ENCODE measurements at places on chromosomes 7 and 10.

DNA sequence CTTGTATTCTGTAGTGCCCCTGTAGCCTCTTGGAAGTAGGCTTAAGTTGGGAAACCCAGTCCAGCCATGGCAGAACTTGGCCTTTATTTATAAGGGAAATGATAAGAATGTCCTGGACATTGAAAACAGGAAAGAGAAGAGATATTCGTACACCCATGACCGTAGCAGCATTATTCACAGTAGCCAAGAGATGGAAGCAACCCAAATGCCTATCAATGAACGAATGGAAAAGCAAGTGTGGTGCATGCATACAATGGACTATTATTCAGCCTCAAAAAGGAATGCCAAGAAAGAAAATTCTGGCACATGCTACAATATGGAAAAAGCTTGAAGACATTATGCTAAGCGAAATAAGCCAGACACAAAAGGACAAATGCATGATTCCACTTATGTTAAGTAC, 315.3 kb downstream of the CXCL12 start:
- DNase-seq: no peak
- no peak overlapping the region for H3K27ac ChIP-seq
- no peaks in the 10 kb centered on the region for H3K36me3 ChIP-seq
- peaks cover 6% of the 10 kb centered on the region for H3K4me1 ChIP-seq

GRCh38 chr7:80189638-80190037, 55.0 kb downstream of the GNAI1 start:
- H3K27me3 ChIP-seq: no peaks in the 10 kb centered on the region
- H3K36me3 ChIP-seq: no peaks in the 10 kb centered on the region
- no peaks in the 10 kb centered on the region for H3K4me1 ChIP-seq
- DNase-seq: no peak
- no peak overlapping the region for H3K4me3 ChIP-seq

DNA sequence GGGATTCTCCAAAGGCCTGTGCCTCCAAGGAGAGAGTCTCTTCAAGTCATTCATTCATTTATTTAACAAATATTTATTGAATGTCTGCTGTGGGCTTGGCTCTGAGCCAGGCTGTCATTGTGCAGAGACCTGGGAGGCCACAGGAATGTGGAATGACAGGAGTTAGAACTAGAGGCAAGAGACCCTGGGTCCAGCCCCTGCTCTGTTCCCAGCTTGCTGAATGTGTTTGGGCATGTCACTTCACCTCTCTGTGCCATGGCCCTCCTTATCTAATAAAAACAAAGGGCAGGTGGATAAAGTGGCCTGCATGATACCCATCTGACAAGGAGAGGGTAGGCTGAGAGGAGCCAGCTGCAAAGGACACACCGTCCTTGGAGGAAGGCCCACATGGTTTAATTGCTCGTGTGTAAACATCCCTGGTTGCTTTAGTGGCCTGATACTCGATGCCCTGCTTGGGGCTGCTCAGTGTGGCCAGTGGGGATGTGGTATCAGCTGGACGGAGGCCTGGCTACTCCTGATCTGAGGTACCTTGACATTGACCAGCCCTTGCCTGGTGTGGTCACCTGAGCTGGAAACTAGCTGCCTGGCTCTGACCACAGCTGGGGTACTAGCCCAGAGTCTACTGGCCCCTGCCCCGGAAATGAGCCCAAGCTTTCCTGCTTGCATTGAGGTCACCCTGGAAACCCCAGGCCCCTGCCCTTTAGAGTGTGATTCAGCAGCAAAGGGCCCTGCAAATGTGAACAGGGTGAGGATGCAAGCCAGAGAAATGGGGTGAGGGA, 116.2 kb downstream of the CDH23 start:
- H3K27me3 ChIP-seq: no peaks in the 10 kb centered on the region
- no peaks in the 10 kb centered on the region for H3K36me3 ChIP-seq
- no peak overlapping the region for H3K27ac ChIP-seq

DNA sequence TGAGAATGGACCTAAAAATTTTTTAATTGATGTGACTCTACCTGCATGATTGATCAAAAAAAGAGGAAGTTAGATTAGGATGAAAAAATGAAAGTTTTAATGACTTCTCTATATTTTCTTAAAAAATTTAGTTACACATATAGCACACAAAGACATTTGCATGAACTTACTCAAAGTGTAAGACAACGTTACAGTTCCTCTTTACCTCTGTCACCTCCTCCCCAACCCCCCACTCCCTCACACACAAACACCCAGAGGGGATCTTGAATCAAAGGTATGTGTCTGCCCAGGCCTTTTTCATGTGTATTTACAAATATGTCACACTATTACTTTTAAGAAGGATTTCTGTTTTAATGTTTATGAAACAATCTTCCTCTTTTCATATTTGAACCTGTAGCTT, 20.6 kb upstream of the CDCA7L start:
- H3K27ac ChIP-seq: no peak overlapping the region
- peaks cover 5% of the 10 kb centered on the region for H3K4me1 ChIP-seq
- peaks cover 4% of the 10 kb centered on the region for H3K36me3 ChIP-seq
- no peak for DNase-seq
- H3K4me3 ChIP-seq: no peak overlapping the region

- H3K36me3 ChIP-seq: peaks cover 2% of the 10 kb centered on the region
- DNase-seq: no peak
- H3K27ac ChIP-seq: no peak overlapping the region
- H3K4me1 ChIP-seq: peaks cover 2% of the 10 kb centered on the region
Observed at GRCh38 chr10:43873717-43874116, 225.0 kb upstream of the ZNF32 start.

DNA sequence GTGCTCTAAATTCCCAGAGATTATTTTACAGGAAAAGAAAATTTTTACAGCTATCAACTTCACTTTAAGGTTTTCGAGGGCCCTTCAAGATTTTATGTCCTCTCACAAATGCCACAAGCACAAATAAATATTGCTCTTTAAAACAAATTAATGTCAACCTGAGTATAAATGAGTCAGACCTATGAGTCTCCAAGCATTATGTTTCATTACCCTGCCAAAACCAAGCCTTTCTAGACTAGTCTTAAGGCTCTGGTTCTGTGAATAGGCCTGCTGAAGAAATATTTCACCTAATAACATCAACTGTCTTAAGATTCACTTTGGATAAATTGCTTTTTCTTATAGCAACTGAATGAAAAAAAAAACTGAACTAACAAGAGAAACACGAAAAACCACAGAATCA, 153.0 kb downstream of the PDE1C start:
- no peak overlapping the region for H3K27ac ChIP-seq
- H3K27me3 ChIP-seq: no peaks in the 10 kb centered on the region
- DNase-seq: no peak
- no peaks in the 10 kb centered on the region for H3K36me3 ChIP-seq
- no peaks in the 10 kb centered on the region for H3K4me1 ChIP-seq

DNA sequence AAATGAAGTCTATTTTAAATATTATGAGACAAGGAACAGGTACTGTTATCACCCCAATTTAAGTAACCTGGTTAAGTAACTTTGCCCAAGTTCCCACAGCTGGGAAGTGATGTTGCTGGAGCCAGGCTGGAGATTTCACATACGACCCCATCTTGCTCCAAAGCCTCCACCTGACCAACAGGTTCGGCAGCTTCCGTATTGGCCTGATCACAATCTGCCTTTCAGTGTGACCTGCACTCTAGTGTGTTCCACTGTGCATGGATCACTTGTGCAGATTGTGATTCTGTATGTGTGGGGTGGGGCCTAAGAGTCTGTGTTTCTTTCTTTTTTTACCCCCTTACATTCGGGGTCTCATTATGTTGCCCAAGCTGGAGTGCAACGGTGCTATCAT, 66.1 kb downstream of the PRTFDC1 start:
- peaks cover 36% of the 10 kb centered on the region for H3K4me1 ChIP-seq
- DNase-seq: no peak
- no peaks in the 10 kb centered on the region for H3K27me3 ChIP-seq
- peak overlapping the region; percentile 87 for H3K27ac ChIP-seq
- no peaks in the 10 kb centered on the region for H3K36me3 ChIP-seq

GRCh38 chr7:116630932-116631671, 40.9 kb upstream of the MET start:
- H3K4me1 ChIP-seq: no peaks in the 10 kb centered on the region
- H3K27ac ChIP-seq: no peak overlapping the region
- H3K27me3 ChIP-seq: peaks cover 22% of the 10 kb centered on the region
- H3K4me3 ChIP-seq: no peak overlapping the region

GRCh38 chr10:129755621-129756020, 208.5 kb downstream of the EBF3 start:
- no peak for DNase-seq
- H3K27ac ChIP-seq: no peak overlapping the region
- no peak overlapping the region for H3K4me3 ChIP-seq
- no peaks in the 10 kb centered on the region for H3K4me1 ChIP-seq
- H3K36me3 ChIP-seq: peaks cover 4% of the 10 kb centered on the region

GRCh38 chr10:54797636-54798321, 3.3 kb downstream of the PCDH15 start:
- DNase-seq: no peak
- H3K27ac ChIP-seq: no peak overlapping the region
- H3K4me1 ChIP-seq: no peaks in the 10 kb centered on the region
- H3K36me3 ChIP-seq: no peaks in the 10 kb centered on the region
- H3K4me3 ChIP-seq: no peak overlapping the region

DNA sequence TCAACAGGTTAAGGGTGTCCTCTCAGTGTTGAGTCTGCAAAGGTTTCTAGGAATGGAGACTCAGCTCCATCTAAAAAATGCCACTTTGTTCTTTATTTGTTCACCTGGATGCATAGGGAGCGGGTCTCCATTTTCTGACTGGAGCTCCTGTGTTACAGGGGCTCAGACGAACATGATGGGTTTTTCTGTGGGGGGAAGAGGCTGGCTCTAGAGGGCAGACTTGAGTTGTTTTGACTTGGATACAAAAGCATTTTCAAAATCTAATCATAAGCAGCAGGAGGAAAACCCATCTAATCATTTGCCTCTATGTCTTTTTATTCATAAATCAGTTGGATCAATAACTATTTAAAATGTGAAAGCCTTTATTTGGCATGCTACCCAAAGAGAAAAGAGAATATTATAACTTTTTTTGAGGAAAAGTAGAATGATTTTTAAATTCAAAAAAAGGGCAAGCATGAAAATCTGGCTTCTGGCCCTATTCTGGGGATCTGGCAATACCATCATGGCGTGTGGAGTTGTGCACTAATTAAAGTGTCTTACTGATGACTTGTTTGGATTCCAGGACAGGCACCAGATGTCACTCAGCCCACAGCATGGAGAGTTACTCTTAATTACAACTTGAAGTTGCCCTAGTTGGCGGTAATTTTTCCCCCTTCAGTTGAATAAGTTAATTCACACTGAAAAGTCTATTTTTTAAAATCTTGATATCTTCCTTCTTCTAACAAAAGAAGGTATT, 594.9 kb downstream of the REEP3 start:
- no peak overlapping the region for H3K4me3 ChIP-seq
- no peaks in the 10 kb centered on the region for H3K27me3 ChIP-seq
- H3K4me1 ChIP-seq: peaks cover 7% of the 10 kb centered on the region
- DNase-seq: no peak
- no peaks in the 10 kb centered on the region for H3K36me3 ChIP-seq
- H3K27ac ChIP-seq: no peak overlapping the region

GRCh38 chr10:82942286-82943099, 1067.5 kb downstream of the NRG3 start:
- no peaks in the 10 kb centered on the region for H3K36me3 ChIP-seq
- no peak overlapping the region for H3K27ac ChIP-seq
- H3K27me3 ChIP-seq: no peaks in the 10 kb centered on the region
- H3K4me1 ChIP-seq: no peaks in the 10 kb centered on the region

- no peaks in the 10 kb centered on the region for H3K4me1 ChIP-seq
- H3K27me3 ChIP-seq: no peaks in the 10 kb centered on the region
- no peak for DNase-seq
- H3K27ac ChIP-seq: no peak overlapping the region
- H3K36me3 ChIP-seq: no peaks in the 10 kb centered on the region
Observed at GRCh38 chr10:52627279-52627678, 145.3 kb downstream of the MBL2 start.

DNA sequence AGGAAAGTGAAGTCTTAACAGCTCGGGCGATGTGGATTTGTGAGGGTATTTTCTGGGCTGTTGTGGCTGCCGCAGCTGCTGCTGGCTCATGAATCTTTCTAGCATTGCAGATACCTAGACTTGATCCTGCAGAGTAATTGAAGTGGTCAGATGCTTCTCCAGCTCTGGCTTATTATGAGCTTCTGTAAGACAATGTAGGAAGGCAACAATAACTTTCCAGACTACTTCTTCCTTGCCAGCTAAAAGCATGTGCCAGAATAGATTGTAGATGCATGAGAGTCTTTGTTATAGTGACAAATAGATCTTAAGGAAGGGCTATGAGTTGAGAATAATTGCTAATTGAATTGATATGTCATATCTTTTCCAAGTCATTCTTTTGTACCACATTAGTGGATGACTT, 461.4 kb upstream of the POT1 start:
- H3K4me3 ChIP-seq: no peak overlapping the region
- DNase-seq: no peak
- H3K4me1 ChIP-seq: no peaks in the 10 kb centered on the region
- no peaks in the 10 kb centered on the region for H3K36me3 ChIP-seq

DNA sequence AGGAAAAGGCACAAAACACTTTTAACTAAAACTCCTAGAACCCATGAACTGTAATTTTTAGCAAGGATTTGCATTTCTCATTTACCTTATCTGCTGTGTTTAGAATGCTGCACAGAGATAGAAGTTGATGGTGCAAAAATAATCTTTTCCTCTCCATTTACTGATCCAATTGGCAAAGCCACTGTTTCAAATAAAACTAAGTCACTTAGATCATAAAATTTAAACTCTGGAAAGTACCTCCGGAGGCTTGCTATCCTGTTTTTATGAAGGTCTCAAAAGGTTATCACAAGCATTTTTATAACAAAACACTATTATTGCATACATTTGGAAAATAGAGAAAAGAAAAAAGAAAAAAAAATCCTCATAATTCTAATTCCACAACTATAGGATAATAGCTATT, 7.6 kb downstream of the CPA2 start:
- no peak for DNase-seq
- H3K27me3 ChIP-seq: peaks cover 45% of the 10 kb centered on the region
- no peaks in the 10 kb centered on the region for H3K36me3 ChIP-seq
- H3K4me1 ChIP-seq: peaks cover 8% of the 10 kb centered on the region
- H3K4me3 ChIP-seq: no peak overlapping the region

GRCh38 chr10:124374535-124375352, 44.0 kb downstream of the OAT start:
- H3K27me3 ChIP-seq: peaks cover 77% of the 10 kb centered on the region
- H3K27ac ChIP-seq: no peak overlapping the region
- DNase-seq: no peak
- H3K4me3 ChIP-seq: no peak overlapping the region

DNA sequence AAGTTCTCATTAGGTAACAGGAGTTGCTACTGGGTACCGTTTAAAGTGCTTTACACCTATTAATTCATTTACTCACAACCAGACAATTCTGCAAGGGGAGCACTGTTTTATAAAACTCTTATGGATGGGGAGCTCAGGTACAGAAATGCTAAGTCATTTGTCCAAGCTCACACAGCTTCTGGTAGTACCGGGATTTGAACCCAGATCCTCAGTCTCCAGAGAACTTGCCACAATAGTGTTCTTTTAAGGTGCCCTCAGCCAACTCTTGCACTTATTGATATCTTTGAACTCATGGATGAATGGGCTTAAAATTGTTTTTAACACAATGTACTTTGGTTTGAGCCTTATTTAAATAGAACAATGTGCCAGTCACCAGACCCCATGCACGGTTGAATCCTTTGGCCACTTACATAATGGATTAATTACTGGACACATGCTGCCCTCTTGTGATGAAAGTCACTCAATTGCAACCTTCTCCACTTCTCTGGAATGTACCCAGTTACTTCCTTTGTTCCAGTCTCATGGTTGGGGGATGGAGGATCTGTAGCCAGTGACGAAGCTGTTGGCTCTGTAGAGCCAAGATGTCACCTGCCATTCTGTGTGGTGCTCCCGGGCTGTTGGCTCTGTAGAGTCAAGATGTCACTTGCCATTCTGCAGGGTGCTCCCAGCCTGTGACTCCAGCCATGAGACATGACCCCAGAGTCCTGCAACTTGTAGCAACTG, 65.6 kb downstream of the NOD1 start:
- DNase-seq: no peak
- peaks cover 2% of the 10 kb centered on the region for H3K4me1 ChIP-seq
- no peak overlapping the region for H3K4me3 ChIP-seq
- H3K36me3 ChIP-seq: no peaks in the 10 kb centered on the region
